ENCODE measurements at places on chromosomes 3 and 15. TPM values are rescaled to one million over a fixed set of nuclear protein-coding genes. Genes with fewer than 3 reads are reported as not detected.

DNA sequence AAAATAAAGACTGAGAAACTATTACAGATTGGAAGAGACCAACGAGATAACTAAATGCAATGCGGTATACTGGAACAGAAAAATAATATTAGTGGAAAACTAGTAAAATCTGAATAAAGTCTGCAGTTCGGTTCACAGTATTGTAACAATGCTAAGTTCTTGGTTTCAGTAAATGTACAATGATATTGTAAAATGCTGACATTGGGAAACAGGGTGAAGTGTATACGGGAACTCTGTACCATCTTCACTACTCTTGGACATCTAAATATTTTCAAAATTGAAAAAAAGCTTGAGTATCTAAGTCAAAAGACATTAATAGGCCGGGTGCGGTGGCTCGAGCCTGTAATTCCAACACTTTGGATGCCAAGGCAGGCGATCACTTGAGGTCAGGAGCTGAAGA is 120.9 kb upstream of the KCNMB2 start:
- DNase-seq = no peak

DNA sequence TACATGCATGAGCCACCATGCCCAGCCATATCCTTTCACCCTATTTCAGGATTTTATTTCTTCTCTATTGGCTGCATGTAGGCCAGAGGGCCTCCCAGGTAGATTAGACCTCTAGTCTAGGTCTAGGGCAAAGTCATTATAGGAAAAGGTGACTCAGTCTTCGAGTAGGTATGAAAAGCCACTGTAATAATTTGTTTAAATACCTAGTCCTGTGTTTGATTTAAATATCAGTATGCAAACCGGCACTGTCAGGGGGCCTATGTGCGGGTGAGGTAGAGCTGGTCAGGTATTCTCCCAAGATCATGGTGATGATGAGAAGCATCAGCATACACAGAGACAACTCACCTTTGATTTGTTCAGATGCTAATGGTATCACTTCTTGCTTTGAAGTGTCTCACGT is 101.4 kb upstream of the UMPS start:
- DNase-seq = no peak

GRCh38 chr3:53513556-53514190 is 19.3 kb downstream of the CACNA1D start:
- peak; percentile 11 for DNase-seq

GRCh38 chr3:30227571-30228301 is 378.7 kb upstream of the TGFBR2 start:
- peak; percentile 91 for DNase-seq

DNA sequence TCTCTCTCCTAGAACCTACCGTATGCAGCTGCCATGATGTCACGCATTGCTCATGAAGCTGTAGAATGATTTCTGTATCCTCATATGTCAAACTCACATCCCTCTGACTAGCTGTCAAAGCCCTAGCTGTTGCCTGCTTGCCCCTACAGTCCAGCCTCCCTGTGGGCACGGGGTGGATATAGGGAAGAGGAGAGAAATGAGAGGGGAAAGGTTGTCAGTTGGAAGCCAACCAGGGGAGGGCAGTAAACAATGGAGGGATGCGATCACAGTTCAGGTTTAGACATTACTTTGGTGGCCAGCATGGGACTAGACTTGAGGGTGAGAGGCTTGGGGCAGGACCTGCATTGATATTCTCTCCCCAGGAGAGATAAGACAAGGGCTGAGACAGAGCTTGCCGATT is 1.7 kb upstream of the HDGFL3 start:
- DNase-seq = peak; percentile 21

DNA sequence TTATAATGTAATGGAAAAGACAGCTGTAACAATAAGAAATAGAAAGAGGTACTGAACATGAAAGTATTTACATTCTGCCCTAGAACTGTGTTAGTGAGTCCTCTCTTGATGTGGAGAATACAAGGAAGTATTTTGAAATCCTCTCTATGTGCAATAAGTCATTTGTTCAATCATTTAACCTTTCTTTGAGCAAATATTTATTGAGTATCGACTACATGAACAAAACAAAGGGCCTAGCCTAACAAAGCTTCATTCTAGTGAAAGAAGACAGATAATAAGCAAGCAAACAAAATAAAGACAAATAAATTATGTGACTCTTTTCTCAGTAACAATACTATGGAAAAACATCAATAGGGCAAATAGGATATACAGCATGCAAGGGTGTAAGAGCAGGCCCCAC is 354.9 kb upstream of the ATP11B start:
- DNase-seq = no peak

GRCh38 chr15:41851167-41851523 is 12.5 kb downstream of the PLA2G4B start:
- DNase-seq = no peak

DNA sequence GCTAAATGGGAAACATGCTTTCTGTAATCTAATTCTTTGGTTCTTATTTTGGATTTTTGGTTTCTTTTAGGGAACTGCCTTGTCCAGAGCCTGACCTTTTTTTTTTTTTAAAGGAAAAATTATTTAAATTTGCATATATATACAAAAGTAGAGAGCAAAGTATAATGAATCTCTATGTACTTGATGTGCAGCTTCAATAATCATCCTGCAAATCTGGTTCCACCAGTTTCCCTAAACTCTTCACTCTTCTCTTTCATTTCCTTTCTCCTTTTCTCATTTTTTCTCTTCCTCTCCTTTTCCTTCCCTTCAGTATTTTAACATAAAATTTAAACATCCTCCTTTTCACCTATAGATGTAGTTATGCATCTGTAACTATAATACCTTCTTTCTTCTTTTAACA is 82.5 kb downstream of the USP13 start:
- DNase-seq = no peak

DNA sequence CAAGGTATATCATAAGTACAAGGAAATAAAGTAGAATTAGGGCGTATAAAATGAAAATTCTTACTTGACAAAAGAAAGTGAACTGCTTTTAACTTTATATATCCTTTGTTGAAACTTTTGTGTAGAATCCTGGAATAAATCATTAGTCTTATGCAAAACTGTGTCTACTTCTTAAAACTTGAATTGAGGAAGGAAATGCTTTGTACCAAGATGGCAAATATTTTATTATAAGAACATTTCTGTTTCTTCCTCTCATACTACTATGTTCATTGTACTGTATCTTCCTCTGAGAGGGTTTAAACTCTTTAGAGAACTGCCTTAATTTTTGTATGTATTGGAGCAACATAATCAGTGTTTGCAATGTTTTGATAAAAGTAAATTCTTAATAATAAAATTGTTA is 42.0 kb downstream of the RASA2 start:
- no peak for DNase-seq

DNA sequence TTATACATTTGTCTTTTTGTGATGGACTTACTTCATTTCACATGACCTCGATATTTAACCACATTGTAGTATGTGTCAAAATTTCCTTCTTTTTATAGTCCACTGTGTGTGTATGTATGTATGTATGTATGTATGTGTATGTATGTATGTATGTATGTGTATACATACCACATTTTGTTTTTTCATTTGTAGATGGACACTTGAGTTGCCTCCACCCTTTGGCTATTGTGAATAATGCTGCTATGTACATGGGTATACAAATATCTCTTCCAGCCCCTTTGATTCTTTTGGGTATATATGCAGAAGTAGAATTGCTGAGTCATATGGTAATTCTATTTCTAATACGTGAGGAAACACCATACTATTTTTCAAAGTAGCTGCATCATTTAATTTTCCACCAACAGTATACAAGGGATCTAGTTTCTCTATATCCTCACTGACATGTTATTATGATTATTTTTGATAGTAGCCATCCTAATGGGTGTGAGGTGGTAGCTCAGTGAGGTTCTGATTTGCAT is 228.2 kb downstream of the OPA1 start:
- no peak for DNase-seq

- DNase-seq = no peak
These were observed 119.4 kb upstream of the ROBO2 start for GRCh38 chr3:76920511-76920910.

Gene SNAPC5
- 28.4 TPM for total RNA-seq
